Tibial nerve (tissue), 4 donors: ENCODE measurements at places on chromosomes 2 and 18.

DNA sequence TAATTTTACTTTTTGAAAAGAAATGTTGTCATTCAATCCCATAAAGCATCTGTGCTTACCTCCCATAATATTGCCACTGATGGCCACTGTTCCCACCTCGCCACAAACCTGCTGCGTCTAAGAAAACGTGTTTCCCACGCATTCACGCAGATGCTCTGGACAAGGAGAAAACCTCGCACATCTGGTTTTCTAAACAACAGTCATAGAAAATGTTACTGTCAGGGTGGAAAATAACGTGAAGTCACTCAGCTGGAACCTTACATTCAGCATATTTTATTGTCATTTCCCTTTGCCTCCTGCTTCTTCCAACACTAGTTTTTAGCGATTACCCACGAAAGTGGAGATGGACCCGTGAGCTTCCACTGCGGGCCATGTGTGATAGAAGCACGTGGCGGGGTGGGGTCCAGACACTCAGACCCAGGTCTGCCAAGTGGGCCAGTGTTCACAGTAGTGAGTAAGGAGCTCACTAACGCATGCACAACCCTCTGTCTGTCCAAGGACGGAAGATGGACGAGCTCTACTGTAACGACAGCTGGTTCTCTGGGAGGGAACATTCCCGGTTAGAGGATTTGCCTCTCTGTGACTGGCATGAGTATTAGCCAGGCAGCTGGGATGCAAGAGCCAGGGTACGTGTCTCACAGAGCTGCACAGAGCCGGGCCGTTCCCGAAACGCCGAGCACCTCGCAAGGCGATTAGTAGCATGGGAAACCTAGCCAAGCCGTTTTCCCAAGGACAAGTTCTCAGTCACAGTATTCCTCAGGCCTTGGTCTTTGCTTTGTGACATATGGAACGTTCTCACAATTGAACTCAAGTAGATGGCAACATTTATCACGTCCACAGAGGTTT lies 94.5 kb downstream of the MTCL1 start:
- H3K27ac ChIP-seq: no peak overlapping the region
- H3K27me3 ChIP-seq: no peaks in the 10 kb centered on the region

DNA sequence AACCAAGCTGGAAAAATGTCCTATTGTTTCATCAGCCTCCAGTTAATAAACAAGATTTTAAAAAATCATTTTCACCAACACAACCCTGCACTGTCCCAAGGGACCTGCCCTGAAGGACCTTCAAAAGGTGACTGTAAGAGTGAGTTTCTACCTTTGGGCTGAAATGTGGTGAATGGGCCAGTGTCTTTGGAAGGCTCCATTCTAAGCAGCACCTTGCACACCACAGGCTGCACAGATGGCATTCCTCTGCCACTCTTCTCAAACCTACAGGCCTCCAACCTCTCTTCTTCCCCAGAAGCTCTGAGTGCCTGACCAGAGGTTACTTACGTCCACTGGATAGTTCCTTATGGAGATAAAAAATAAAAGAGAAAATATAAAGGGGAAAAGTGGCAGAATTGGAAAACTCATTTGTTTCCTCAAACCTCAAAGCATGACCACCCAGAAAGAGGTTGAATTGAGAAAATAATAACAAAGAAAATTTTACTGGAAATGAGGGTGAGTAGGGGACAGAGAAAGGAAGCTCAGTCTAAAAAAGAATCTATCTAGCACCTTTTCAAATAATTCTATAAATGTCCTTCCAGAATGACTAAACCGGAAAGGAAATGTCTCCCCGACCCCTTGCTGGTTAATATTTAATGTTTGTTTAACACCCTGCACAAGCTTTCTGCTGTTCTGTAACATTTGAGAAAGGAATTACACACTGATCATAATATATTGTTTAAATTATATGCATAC lies 175.7 kb downstream of the METTL4 start:
- H3K4me1 ChIP-seq: no peaks in the 10 kb centered on the region
- H3K4me3 ChIP-seq: no peak overlapping the region
- DNase-seq: no peak
- no peaks in the 10 kb centered on the region for H3K27me3 ChIP-seq

- no peaks in the 10 kb centered on the region for H3K27me3 ChIP-seq
- DNase-seq: no peak
- H3K36me3 ChIP-seq: no peaks in the 10 kb centered on the region
- no peaks in the 10 kb centered on the region for H3K4me1 ChIP-seq
- H3K27ac ChIP-seq: no peak overlapping the region
- H3K4me3 ChIP-seq: no peak overlapping the region
Observed at GRCh38 chr2:37576831-37577230, 94.6 kb downstream of the CDC42EP3 start.

DNA sequence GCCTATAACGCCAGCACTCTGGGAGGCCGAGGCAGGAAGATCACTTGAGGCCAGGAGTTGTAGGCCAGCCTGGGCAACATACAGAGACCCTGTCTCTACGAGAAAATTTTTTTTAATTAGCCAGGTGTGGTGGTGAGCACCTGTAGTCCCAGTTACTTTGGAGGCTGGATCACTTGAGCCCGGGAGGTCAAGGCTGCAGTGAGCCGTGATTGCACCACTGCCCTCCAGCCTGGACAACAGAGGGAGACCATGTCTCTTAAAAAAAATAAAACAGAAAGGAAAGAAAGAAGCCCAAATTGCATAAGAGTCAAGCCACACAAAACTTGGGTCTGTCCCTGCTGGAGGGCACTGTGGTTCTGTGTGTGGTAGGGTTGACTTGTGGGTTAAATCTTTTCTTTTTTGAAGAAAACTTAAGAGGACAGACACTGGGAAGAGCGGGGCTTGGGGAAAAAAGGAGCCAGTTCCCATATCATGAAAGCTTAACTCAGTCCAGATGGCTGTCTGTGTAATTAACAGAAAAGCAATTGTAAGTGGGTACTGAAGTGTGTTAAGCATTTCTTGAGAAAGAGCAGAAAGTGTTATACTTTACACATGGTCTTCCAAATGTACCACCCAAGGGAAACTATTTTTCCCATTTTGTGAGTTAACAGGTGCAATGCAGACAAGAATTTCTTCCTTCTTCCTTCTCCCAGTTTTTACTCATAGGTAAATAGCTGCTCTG lies 115.1 kb downstream of the ALPK2 start:
- H3K4me1 ChIP-seq: no peaks in the 10 kb centered on the region
- no peaks in the 10 kb centered on the region for H3K27me3 ChIP-seq
- no peak overlapping the region for H3K4me3 ChIP-seq
- H3K36me3 ChIP-seq: no peaks in the 10 kb centered on the region

DNA sequence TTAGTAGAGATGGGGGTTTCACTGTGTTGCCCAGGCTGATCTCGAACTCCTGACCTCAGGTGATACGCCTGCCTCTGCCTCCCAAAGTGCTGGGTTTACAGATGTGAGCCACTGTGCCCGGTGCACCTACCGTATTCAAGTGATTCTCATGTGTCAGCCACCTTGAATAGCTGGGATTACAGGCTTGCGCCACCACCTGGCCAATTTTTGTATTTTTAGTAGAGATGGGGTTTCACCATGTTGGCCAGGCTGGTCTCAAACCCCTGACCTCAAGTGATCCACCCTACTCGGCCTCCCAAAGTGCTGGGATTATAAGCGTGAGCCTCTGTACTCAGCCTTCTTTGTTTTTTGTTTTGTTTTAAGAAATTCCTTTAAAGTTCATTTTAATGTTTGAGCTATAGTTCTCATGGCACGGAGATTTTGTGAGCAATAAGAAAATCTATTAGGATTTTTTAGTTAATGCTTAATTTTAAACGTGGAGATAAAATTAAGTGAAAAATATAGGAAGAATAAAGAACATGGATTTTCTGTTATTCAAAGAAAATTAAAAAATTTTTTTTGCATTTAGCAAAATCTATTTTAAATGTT lies 242.6 kb downstream of the PHLPP1 start:
- peak; percentile 63 for DNase-seq
- H3K4me1 ChIP-seq: no peaks in the 10 kb centered on the region
- H3K36me3 ChIP-seq: peaks cover 5% of the 10 kb centered on the region

GRCh38 chr2:240713928-240714746 lies 22.5 kb downstream of the AQP12A start:
- no peak overlapping the region for H3K27ac ChIP-seq
- no peaks in the 10 kb centered on the region for H3K36me3 ChIP-seq

- H3K27me3 ChIP-seq: no peaks in the 10 kb centered on the region
- H3K4me3 ChIP-seq: no peak overlapping the region
- peaks cover 9% of the 10 kb centered on the region for H3K4me1 ChIP-seq
- peak overlapping the region; percentile 52 for H3K27ac ChIP-seq
- DNase-seq: no peak
- peaks cover 33% of the 10 kb centered on the region for H3K36me3 ChIP-seq
Observed at GRCh38 chr2:230356084-230356483, 29.1 kb downstream of the SP140L start.

GRCh38 chr18:2380101-2380500 lies 191.2 kb downstream of the METTL4 start:
- H3K27me3 ChIP-seq: no peaks in the 10 kb centered on the region
- no peaks in the 10 kb centered on the region for H3K4me1 ChIP-seq
- H3K36me3 ChIP-seq: no peaks in the 10 kb centered on the region
- no peak for DNase-seq
- H3K27ac ChIP-seq: no peak overlapping the region

DNA sequence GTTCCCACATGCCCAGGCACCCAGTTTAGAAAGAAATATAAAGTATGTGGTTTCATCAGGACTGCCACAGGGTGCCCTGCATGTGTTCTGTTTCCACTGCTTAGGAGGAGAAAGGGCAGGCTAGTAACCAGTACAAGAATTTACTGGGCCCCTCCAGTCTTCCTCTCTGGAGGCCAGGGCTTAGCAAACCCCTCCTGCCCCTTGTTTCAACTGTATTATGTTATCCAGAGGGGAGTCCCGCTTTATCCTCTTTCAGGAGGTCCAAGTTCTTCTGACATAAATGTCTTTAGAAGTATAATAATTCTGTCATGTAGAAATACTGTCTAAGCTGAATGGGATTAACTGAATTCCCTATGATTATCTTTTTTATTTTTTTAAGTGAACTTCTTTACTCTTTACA lies 132.1 kb downstream of the WDSUB1 start:
- no peaks in the 10 kb centered on the region for H3K27me3 ChIP-seq

DNA sequence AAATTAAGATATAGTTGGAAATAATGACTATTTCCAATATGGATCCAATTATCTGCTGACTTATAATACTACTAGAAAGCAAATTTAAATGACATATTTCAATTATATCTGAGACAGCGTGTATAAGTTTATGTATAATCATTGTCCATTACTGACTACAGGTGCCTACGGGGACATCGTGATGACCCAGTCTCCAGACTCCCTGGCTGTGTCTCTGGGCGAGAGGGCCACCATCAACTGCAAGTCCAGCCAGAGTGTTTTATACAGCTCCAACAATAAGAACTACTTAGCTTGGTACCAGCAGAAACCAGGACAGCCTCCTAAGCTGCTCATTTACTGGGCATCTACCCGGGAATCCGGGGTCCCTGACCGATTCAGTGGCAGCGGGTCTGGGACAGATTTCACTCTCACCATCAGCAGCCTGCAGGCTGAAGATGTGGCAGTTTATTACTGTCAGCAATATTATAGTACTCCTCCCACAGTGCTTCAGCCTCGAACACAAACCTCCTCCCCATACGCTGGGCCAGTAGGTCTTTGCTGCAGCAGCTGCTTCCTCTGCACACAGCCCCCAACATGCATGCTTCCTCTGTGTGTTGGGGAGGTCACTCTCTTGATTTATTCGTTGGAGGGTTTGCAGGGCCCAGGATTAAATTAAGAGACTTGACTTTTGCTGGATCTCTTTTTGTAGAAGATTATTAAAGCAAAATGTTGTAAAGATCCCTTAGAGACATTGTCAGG lies 194.4 kb downstream of the RPIA start:
- no peaks in the 10 kb centered on the region for H3K27me3 ChIP-seq
- H3K4me1 ChIP-seq: no peaks in the 10 kb centered on the region
- DNase-seq: no peak
- H3K36me3 ChIP-seq: no peaks in the 10 kb centered on the region
- H3K27ac ChIP-seq: no peak overlapping the region
- no peak overlapping the region for H3K4me3 ChIP-seq

DNA sequence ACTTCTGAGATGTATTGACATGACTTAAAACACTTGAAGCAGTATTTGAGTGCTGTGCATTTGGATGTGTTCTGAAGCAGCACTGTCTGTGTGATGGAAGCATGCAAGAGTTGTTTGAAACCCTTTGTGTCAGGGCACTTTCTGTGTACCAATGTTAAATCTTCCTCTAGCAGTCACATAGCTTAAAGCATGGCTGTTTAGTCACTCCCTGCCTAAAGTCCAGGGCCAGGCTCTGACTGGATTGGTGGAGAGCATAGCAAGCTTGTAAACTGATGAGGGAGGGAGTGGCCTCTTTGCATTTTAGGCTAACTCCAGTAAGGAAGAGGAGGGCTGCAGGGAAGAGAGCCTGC lies 73.5 kb downstream of the MYO1B start:
- peak overlapping the region; percentile 38 for H3K27ac ChIP-seq
- H3K27me3 ChIP-seq: no peaks in the 10 kb centered on the region
- H3K4me1 ChIP-seq: peaks cover 29% of the 10 kb centered on the region
- no peak for DNase-seq
- H3K36me3 ChIP-seq: no peaks in the 10 kb centered on the region
- no peak overlapping the region for H3K4me3 ChIP-seq
